ENCODE measurements at places on chromosomes 16 and 17.

DNA sequence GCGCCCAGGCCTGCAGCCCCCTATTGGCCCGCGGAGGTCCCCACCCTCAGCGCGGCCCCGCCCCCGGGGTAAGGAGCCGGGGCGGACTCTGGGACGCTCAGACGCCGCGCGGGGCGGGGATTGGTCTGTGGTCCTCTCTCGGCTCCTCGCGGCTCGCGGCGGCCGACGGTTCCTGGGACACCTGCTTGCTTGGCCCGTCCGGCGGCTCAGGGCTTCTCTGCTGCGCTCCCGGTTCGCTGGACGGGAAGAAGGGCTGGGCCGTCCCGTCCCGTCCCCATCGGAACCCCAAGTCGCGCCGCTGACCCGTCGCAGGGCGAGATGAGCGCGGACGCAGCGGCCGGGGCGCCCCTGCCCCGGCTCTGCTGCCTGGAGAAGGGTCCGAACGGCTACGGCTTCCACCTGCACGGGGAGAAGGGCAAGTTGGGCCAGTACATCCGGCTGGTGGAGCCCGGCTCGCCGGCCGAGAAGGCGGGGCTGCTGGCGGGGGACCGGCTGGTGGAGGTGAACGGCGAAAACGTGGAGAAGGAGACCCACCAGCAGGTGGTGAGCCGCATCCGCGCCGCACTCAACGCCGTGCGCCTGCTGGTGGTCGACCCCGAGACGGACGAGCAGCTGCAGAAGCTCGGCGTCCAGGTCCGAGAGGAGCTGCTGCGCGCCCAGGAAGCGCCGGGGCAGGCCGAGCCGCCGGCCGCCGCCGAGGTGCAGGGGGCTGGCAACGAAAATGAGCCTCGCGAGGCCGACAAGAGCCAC, at the start of gene NHERF1:
Gene NHERF1 (plus strand): TSS at position 100 of the 750 bp plus-strand sequence. CDS start 219 bp downstream, at position 319.
- DNase-seq: peak; percentile 35

DNA sequence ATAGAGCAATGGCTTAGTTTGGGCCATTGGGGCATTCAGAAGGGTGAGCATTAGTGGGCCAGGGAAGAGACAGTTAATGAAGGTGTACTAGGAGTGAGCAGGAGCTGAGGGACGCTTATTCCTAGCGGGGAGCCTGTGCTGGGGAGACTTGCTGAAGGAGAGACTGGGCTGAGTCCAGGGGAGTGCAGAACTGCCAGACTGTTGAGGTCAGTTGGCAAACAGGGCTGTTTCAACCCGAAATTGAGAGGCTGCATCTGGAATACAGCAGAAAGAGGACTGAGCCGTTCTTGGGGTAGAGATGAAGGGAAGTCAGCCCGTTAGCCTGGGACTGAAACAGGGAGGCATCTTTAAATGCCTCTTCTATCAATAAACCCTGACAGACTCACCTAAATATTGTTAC, 33.2 kb downstream of the MAP2K6 start:
- DNase-seq: no peak

DNA sequence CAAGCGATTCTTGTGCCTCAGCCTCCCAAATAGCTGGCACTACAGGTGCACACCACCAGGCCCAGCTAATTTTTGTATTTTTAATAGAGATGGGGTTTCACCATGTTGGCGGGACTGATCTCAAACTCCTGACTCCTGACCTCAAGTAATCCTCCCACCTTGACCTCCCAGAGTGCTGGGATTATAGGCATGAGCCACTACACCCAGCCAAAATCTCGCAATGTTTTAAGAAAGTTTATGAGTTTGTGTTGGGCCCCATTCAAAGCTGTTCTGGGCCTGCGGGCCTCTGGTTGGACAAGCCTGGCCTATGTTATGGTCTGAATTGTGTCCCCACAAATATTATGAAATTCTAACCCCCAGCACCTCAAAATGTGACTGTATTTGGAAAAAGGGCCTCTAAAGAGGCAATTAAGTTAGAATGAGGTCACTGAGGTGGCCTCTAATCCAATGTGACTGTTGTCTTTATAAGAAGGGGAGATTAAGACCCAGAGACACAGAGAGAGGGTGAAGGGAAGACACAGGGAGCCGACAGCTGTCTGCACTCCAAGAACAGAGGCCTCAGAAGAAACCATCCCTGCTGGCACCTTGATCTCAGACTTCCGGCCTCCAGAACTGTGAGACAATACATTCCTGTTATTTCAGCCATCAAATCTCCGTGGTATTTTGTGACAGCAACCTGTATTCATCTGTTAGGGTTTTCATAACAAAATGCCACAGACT, 469.9 kb downstream of the HS3ST4 start:
- DNase-seq: no peak

DNA sequence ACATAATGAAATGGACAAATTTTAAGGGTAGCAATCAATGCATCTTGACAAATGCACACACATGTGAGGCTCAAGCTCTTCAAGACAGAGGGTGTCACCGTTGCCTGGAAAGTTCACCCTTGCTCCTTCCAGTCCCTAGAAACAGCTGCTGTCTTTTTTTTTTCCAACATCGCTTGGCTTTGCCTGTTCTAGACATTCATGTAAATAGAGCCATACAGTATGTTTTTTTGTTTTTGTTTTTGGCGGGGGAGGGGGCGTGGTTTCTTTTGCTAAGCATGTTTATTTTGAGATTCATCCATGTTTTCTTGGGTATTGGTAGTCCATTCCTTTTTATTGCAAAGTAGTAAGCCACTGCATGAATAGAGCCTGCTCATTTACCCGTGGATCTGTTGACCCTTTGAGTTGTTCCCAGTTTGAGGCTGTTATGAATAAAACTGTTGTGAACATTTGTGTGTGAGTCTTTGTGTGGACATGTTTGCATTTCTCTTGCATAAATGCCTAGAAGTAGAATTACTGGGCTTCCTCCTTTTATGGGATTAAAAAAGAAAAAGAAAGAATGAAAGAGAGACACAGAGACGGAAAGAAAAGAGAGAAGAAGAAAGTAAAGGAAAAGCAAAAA, 78.4 kb downstream of the NT5M start:
- DNase-seq: no peak
